ENCODE measurements at places on chromosomes 13 and 19.

DNA sequence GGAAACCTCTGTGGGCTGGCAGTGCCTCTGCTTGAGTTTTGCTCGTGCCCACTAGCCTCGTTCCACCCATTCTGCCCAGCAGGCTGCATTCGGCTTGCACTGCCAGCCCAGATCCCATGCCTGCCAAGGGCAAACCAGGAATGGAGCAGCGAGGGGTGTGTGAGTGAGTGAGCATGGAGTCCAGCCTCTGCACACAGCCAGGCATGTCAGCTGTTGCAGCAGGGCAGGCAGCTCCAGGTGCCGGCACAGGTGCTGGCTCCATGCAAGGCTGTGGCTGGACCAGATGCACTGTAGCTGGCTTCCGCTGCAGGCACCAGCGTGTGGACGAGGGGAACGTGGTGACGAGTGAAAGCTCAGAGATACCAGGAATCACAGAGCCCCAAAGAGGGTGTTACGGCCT is 64.5 kb downstream of the SPATA13 start:
- DNase-seq, result no peak

DNA sequence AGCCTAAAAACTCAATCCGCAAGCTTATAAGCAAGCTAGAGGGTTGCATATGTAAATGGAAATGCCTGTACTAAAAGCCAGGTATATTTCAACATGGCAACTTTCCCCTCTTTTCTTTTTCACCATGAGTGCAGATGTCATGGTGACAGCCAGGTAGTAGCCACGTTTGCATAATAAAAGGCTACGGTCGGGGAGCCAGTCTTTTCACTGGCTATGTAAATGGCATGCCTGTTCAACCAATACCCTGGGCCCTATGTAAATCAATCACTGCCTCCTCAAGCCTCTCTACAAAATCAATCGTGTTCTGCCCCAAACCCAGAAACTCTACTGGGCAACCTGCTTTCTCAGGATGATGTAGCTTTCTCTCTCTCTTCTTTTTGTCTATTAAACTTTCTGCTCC is 87.4 kb downstream of the ZNF100 start:
- DNase-seq, result no peak

DNA sequence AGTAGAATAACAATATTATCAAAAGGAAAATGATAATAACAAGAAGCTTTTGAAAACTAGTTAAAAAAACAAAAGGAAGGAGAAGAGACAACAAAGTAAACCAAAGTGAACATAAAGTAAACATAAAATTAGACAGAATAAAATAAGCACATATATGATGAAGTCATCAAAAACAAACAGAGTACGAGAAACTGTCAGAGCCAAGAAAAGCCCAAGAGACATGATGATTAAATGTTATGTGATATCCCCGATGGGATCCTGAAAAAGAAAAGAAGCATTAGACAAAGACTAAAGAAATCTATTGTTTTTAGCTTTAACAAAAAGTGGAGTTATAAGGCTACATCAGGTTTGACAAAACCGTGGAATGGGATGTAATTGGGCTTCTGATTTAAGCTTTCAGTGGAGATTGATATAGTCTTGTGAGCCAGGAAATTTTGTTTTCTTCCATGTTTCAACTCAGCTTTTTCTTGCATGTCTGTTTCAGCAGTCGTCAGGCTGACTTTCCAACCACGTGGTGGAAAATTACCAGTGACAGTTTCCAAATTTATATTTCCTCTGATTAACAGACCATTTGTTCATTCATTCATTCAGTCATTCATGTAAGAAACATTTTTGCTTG is 64.9 kb downstream of the KL start:
- DNase-seq, result no peak

DNA sequence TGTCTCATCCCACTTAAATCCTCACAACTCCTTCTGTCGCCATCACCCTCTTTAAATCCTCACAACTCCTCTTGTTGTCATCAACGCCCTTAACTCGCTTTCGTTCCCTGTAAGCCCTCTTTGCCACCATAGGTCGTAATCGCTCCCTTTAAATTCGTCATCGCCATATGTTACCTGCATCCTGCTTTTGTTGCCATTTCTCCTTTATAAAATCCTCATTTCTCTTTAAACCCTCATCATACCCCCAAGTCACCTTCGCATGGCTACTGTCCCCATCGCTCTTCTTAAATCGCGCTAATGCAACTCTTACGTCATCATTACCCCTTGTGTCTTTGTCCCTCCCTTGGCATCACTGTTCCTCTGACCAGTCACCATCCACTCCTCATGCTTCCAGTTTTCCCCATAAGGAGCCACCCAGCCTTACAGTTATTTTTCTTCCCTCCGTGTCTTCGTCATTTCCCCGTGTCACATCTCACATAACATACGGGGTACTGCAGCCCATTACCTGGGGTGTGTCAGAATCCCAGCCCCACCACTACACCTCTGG is 539 bp downstream of the PLD3 start:
- DNase-seq, result no peak

- DNase-seq, result no peak
Measured at GRCh38 chr19:12244370-12244769, 50.3 kb downstream of the ZNF44 start.

DNA sequence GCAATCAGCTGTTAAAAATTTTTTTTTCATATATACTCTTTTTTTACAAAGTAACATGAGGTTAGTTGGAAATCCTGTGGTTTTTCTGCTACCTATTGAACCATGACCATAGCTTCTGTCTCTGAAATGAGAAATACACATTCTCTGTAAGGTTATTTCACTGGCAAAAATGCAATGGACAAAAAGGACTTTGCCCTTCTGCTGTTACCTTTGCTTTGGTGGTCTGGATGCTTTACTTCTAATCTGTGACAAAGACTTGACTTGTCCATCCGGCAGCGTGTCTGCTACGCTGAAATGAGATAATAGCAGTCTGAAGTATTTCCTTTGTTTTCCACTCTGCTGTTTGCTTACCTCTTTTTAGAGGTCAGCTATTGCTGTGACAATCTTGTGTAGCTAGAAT is 412.8 kb downstream of the SLITRK6 start:
- no peak for DNase-seq

DNA sequence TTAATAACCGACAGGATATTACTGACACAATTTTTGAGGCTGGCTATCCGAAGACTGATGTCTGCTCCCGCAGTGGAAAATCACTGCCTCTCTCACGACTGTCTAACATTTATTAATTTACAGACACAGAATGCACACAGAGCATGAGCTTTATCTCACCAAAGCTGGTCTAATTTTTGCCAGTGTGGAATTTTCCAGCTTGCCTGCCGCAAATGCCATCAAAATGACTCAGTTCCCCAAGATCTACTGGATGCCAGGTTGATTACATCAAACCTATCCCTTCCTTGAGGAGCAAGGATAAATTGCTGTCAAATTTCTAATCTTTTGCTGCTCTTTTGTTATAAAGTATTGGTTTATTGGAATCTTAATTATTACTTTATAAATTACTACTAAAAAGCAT is 1775.1 kb upstream of the PCDH20 start:
- DNase-seq, result no peak

GRCh38 chr19:3985643-3986259 is 488 bp upstream of the EEF2 start:
- DNase-seq, result no peak

GRCh38 chr19:37975071-37975470 is 68.1 kb downstream of the SIPA1L3 start:
- no peak for DNase-seq

DNA sequence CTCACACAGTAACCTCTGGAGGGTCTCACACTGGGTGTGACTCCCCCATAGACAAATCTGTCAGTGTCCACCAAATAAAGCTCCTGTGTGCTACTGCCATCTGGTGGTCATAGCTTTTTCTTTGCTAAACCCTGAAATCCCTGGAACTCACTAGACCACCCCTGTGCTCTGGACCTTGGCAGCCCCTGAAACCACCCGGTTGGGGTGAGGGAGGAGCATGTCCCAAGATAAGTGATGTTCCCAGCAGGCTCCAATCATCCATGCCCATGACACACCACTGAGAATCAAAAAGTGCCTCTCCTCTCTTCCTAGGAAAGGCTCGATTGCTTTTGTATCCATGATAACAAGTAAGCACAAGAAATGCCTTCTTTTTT is 6.5 kb upstream of the HSD17B14 start:
- DNase-seq, result peak; percentile 15

GRCh38 chr13:21683034-21683733 is 12.3 kb downstream of the FGF9 start:
- DNase-seq, result no peak

DNA sequence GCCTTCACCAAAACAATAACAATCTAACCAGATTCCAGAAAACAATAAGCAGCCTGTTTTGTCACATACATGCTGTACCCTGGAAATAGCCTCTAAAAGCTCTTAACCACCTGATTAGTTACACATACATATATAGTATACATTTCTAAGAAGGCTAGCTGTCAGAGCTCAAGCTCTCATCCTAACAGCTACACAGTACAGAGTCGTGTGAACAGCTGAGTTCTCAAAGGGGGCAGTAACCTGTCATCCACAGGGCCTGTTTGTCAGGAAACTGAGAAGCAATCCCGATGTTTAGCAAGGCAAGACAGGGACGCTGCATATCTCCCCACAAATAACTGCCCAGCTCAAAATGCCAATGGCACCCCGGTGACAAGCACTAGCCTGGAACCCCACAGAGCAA is 56.9 kb downstream of the STK24 start:
- DNase-seq, result no peak

DNA sequence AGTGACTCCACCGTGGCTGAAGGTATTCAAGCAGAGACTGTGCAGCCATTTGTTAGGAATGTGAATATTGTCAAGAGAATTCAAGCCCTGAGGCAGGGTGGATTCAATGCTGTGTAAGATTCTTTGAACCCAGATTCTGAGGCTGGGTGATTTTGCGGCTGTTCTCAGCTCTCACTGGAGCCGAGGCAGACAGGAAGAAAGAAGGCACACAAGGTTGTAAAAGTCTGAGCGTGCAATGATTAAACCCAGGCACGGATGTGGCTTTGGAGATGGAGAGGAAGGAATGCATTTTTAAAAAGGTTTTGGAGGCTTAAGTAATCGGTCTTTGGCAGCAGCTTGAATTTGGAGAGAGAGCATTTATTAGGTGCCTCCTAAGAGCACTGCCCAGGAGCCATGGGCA is 187.9 kb downstream of the KATNAL1 start:
- DNase-seq, result no peak

- DNase-seq, result no peak
Measured at GRCh38 chr13:91001371-91001770, 346.1 kb upstream of the MIR17HG start.

DNA sequence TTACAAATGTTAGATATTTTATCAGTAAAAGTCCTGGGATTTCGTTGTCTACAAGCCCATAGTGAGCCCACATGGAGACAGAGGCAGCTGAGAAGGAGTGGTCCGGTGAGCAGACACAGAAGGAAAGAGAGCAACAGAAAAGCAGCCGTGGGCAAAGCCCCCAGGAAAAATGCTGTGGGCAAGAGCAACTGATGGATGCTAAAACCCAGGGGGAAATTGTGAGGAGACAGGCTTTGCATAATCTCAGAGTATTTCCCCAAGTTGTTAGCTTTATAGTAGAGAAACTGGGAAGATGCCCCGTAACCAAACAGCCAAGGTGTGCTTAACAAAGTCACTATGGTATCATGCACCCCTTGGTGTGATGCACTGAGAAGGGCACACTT is 35.1 kb downstream of the GJA3 start:
- DNase-seq, result no peak

- no peak for DNase-seq
Measured at GRCh38 chr13:57865600-57866294, 234.2 kb downstream of the PCDH17 start.

DNA sequence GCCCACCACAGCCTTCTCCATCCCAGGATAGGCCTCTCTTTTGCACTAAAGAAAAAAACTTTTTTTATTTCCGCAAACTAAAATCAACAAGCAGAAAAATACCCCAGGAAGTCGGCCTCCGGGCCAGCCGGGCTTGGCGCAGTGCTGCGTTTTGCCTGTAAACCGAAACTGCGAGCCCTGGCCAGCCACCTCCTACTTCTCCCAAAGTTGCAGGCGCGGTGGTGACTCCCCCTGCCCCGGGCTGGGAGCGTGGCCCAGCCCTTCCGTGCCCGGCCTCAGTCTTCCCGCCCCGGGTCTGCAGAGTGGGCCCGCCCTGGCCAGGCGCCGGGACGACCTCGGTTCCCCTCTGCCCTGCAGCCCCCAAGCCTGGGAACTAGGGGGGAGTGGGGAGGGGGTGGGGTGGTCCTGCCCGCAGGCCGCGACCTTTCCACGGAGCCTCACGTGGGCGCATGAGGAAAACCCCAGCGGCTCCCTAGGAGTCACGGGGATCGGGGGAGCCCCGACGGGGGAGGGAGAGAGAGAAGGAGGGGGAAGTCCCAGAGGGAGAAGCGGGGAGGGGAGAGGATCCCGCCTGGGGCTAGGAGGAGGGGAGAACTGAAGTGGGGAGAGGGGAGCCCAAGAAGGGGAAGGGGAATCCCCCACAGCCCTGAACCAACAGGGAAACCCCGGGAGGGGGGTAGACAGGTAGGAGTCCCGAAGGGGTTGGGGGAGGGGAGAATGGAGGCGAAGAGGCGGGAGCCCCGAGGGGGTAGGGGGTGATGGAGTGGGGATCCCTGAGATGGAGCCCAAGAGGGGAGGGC is 3.0 kb downstream of the GADD45B start:
- DNase-seq, result peak; percentile 54

GRCh38 chr13:75873494-75873893 is 237.4 kb downstream of the LMO7 start:
- DNase-seq, result no peak

DNA sequence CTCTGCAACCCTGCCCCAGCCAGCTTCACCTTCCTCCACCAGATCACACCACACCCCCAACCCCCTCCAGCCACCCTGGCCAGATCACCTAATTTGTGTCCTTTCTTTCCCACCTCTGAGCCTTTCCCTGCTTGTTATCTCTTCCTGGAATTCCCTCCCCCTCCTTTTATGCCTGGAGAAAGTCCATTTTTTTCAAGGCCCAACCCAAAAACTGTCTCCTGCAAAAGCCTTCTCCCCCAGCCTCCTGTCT is 5.3 kb upstream of the TLE2 start:
- DNase-seq, result no peak

- DNase-seq, result no peak
Measured at GRCh38 chr19:52621376-52621775, 16.8 kb downstream of the ZNF83 start.

GRCh38 chr13:47621931-47622330 is 379.1 kb downstream of the SUCLA2 start:
- DNase-seq, result no peak

GRCh38 chr13:42602906-42603305 is 29.0 kb downstream of the TNFSF11 start:
- no peak for DNase-seq

DNA sequence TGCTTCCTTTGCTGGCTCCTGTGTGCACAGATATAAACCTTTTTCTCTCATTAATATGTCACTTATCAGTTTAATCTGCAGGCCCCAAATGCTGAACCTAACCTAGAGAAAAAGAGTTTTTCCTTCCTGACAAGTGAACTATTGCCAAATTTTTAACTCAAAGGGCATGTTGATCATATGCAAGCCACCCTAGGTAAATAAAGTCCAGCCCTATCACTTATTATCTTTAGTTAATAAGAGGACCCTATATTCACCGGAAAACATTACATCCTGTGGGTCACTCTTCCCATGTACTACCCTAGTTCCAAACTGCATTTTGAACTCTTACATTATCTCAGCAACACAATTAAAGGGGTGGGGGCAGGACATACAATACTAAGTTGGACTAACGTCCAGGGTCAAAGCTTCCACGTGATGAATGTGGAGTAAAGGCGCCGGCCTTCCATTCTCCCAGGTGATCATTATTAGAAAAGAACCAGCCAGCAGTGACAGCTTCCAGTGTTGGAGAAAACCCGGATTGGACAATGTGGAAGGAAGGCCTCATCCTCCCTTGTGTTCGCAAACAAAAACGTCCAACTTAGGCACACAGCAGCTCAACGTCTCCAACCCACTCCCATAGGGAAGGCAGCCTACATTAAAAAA is 86.6 kb downstream of the STK24 start:
- DNase-seq, result no peak

Measured in activated T-cell treated with anti-CD3 and anti-CD28 coated beads for 1 hour (primary cell).